ENCODE measurements at places on chromosomes 12 and 14.

DNA sequence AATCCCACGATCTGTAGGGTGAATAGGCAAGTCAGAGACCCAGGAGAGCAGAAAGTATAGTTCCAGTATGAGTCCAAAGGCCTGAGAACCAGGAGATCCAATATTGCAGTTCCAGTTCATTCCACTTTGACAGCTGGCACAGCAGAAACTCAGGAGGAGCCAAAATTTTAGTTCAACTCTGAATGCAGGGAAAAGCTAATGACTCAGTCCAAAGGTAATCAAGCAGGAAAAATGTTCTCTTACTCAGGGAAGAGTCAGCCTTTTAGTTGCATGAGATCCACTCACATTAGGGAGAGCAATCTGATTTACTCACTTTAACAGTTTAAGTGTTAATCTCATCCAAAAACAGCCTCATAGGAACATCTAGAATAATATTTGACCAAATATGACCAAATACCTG, 130.2 kb upstream of the LRFN5 start:
- DNase-seq: no peak

- DNase-seq: no peak
These were observed 15.7 kb downstream of the FOXG1 start for GRCh38 chr14:28782301-28782700.

- DNase-seq: no peak
These were observed 33.7 kb downstream of the SYNE3 start for GRCh38 chr14:95482627-95483308.

GRCh38 chr12:3671330-3672112, 81.4 kb downstream of the CRACR2A start:
- no peak for DNase-seq

DNA sequence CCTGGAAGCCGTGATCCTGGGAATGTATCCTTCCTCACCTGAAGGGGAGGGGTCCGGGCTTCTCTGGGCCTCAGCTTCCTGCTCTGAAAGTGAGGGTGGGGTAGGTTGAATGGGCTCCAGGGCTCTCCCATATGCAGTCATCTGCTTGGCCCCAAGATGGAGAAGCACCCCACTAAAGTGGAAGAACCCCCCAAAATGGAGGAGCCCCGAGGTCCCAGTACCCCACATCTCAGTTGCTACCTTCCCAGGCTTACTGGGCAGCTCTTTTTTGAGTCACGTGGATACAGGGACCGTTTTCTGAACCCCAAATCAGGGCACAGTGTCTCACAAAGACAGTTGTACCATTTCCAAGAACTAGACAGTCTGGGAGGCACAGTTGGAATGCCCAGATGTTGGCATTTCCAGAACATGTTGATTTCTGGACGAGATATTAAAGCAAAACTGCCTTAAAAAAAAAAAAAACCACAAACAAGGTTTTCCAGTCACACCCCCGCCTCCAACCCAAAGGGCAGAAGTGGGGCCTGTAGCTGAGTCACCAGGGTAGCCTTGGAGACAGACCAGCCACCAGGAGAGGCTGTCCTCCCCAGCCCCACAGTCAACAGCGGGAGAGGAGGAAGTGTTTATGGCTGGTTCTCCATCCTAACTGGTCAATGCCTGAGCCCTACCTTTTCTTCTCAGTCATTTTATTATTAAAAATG, 12.1 kb downstream of the VASH1 start:
- no peak for DNase-seq

DNA sequence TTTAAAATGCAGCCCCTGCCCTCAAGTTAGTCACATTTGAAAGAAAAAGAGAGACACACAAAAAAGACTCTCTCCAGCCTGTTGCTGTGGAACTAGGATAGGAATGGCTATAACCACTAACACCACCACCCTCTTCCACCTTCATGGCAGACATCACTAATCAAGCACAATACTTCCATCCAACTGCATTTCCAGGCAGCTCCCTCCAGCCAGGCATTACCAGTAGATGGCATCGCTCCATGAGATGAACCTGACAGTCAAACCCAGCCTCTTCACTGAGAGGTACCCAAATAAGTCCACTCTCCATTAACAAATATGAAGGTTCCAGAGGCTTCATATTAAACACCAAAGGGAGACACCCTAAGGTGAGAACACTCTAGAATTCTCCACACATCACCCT, 24.4 kb downstream of the SLC8B1 start:
- no peak for DNase-seq

DNA sequence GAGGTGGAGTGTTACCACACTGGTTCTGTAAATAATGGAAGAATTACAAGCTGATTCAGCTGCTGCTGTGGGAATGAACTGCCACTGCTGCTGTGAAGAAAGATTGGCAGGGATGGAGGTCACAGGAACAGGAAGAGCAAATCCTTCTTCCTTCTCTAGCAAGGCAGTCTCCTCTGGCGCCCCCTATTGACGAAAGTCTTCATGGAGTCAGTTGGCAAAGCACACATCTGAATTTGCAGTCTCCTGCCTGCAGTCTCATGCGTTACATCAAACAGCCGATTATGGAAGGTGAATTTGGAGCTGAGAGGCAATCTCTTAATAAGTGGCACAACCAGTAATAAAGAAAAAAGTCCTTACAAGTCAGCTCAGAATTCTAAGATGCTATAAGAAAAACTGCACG, 106.0 kb upstream of the TMTC1 start:
- peak; percentile 55 for DNase-seq

GRCh38 chr12:25051656-25052195, 102.8 kb upstream of the BCAT1 start:
- no peak for DNase-seq

GRCh38 chr12:89353188-89353822, 1.0 kb upstream of the DUSP6 start:
- DNase-seq: peak; percentile 82

GRCh38 chr12:48472259-48472658, at the start of gene ANP32D:
TSS of gene ANP32D (plus strand) at chr12:48472559. CDS start at chr12:48472665, 106 bp downstream.
- no peak for DNase-seq
